ENCODE measurements at places on chromosomes 6 and 20.

GRCh38 chr20:4956200-4956810 lies 45.0 kb downstream of the SLC23A2 start:
- DNase-seq: peak; percentile 56

DNA sequence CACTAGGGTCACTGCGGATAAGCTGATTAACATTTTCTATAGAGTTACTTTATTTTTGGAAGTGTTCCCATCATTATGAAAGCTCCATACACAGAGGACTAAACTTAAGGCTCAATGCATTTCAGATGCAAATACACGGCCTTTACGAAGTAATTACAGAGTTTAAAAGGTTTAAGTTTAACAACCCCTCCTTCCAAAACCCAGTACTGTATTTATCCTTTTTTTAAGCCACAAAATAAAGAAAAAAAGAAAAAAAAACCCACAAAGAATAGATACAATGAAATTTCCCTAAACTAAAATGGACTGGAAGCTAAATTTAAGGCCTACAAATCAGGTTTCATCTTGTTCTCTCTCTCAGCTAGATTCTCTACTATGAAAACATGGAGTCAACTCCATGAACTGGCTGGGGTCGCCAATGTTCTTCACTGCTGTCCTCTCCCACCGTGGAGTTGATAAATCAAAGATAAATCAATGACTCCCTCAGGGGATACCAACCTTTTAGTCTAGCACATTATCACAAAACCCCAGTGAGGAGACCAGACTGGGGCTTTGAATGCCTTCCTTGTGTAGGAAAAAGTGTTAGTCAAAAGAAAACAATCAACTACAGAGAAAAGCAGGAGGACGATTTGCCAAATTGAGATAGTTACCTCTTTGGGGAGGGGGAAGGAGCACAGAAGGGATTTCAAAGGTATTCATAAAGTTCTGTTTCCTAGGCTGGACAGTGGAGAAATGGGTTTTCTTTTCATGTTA lies 52.5 kb downstream of the TNFRSF21 start:
- no peak for DNase-seq

DNA sequence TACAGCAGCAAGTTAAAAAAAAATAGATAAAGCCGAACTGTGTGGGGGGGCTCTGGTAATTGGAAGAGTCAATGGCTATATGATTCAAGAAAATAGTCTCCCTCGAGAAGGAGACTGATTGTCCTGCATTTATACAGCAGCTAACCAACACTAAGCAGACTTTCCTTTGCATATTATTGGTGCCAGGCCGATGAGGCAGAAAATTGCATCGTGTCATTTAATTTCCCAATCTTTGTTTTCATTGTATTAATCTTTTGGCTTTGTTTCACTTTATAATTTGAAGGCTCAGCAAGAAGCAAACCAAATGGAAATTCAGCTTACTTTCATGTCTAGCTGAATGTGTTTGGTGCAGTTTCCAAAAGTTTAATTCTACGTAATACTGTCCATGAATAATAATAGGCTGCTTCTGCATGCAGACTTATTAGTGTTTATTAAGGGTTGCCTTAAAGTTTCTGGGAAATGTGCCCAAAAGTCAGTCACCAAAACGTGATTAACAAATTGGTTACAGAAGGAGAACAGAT lies 258.5 kb downstream of the HACE1 start:
- no peak for DNase-seq

- peak; percentile 27 for DNase-seq
These were observed 235.1 kb upstream of the RREB1 start for GRCh38 chr6:6872459-6873344.

- no peak for DNase-seq
These were observed 23.2 kb downstream of the CTCFL start for GRCh38 chr20:57501461-57502335.

- no peak for DNase-seq
These were observed 15.0 kb downstream of the ERGIC3 start for GRCh38 chr20:35556871-35557270.

- DNase-seq: no peak
These were observed 4.2 kb downstream of the DUSP22 start for GRCh38 chr6:296151-297122.

Data from kidney tubule cell (primary cell).